Breast epithelium (tissue), 4 donors: ENCODE measurements at places on chromosomes 11 and 22. TPM values are rescaled to one million over a fixed set of nuclear protein-coding genes. Genes with fewer than 3 reads are reported as not detected.
A peak's percentile ranks its signal among the peaks of the same experiment; 100 is the strongest.

GRCh38 chr11:12279672-12280108, 97.7 kb upstream of the PARVA start:
- DNase-seq: no peak

GRCh38 chr11:57513452-57513795, 2.1 kb downstream of the SLC43A1 start:
- DNase-seq: no peak

GRCh38 chr11:11294551-11294855, 58.5 kb downstream of the CSNK2A3 start:
- DNase-seq: no peak

DNA sequence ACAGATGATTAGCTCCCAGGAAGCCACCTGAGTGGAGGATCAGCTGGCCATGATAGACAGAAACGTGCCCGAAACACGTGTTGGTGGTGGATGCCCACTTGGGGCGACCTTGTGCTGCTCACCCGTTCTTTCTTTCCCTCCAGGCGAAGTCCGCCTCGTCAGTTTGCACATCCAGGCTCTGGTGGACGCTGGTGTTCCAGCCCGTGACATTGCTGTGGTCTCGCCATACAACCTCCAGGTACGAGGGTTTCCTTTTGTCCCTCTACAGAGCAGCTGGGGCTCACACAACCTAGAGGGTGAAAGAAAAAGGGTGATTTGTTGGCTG, 30.6 kb downstream of the IGHMBP2 start:
- DNase-seq: no peak

GRCh38 chr11:12083380-12083779, 27.0 kb upstream of the MICAL2 start:
- no peak for DNase-seq

- DNase-seq: no peak
These were observed 50.2 kb downstream of the CACNG2 start for GRCh38 chr22:36653316-36653715.

- DNase-seq: no peak
These were observed 555.8 kb downstream of the BUD13 start for GRCh38 chr11:116217006-116217405.

GRCh38 chr11:68373189-68373814, 60.9 kb downstream of the LRP5 start:
- DNase-seq: no peak

Gene APOBEC3H
- total RNA-seq: not detected

Gene SCO2
- total RNA-seq: 4.3 TPM

- peak; percentile 75 for DNase-seq
These were observed 59.5 kb upstream of the PRSS23 start for GRCh38 chr11:86740628-86741483.

DNA sequence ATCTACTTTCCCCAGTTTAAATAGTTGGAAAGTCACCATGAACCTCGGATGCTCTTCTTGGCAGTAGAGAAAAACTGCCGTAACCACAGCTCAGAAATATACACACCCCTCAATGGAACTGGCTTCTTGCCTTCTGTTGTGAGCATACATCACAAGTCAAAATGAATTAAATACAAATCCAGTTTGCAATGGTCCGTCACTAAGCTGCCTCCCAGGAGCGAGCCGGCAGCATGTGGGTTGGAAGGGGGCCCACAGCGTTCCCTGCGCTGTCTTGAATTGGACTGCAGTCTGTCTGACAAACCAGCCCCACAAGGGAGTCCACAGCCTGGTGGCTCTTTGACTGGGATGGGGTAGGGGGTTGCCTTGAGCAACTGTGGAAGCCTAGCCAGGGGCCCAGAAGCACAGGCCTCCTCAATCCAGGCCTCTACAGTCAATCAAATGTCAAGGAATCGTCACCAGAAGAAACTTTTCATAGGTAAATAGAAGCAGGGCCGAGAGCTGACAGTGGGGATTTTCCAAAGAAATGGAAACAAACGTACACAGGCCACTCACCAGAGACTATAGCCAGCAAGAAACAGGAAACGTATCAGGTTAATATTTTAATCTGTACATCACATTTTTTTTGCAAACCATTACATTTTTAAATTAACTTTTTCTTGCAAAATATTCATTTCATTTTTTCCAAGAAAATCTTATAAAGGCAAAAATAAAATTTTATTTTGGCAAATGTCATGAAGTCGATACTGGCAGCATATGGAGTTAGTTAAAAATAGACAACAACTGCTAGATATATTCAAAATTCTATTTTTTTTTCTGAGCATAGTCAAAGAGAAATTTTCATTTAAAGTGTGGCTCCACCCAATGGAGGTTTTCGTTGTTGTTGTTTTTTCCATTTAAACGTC, 38.5 kb downstream of the C11orf58 start:
- no peak for DNase-seq

- no peak for DNase-seq
These were observed 43.0 kb upstream of the HIPK3 start for GRCh38 chr11:33214187-33214586.

DNA sequence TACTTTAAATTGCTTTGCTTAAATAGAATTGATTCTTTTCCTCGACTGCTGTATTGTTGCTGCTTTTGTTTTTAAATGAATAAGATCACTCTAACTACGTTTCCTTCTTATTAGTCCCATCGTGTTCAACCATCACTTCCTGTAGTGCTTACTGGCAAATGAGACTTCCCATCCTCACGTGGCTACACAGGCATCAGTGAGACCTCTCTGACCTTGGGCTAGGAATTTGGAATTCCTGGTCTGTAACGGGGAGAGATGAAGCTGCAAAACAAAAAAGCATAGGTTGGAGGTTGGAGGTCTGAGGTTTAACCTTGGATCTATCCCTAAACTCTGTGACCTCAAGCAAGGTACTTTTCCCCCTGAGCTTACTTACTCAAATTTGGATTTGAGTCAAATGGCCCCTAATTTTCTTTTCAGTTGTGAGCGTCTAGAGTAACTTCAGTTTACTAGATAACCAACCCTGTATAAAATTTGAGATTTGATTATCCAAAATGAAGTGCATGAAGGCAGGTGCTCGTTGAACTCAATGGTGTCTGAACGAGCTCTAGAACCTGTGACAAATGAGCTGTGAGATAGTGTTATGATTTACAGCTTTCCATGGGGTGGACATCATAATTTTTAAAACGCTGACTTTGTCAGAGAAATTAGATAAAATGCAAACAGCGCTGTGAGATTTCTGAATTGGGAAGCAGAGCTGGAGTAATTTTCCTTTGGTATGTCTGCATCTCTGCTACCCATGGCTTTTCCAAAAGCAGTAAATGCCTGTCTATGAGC, 151.2 kb downstream of the DBX1 start:
- no peak for DNase-seq

- no peak for DNase-seq
These were observed 206.5 kb downstream of the CTTN start for GRCh38 chr11:70604630-70605467.

GRCh38 chr11:74380746-74381439, 17.3 kb downstream of the PGM2L1 start:
- DNase-seq: peak; percentile 74

DNA sequence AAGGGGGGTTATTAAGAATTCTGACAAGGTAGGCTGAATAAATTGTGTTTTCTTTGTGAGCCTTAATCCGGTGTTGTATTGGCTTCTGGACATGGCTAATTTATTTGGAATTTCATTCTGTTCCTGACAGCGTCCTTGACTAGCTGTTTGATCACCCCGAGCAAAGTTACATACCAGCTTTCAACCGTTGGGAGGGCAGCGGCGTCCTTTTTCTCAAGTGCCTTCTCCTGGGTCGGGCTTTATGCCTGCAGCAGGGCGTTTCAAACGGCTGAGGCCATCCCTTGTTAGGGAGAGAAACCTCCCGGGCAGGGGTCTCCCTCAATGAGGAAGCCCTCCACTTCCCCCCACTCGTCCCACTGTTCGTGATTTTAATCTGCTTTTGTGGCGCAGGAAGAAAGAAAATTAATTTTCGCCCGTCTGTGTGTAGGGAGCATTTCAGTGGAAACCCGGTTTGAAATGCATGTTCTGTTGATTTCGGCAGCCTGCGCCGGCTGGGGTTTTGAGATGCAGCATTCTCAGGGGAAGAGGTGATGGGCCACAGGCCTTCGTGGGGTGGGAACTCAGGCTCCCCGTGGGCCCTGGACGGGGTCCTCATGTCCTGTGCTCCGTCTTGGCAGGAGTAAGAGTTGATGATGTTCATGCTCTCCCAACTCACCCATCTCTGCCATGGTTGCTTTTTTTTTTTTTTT, 2.9 kb upstream of the SMIM38 start:
- no peak for DNase-seq

DNA sequence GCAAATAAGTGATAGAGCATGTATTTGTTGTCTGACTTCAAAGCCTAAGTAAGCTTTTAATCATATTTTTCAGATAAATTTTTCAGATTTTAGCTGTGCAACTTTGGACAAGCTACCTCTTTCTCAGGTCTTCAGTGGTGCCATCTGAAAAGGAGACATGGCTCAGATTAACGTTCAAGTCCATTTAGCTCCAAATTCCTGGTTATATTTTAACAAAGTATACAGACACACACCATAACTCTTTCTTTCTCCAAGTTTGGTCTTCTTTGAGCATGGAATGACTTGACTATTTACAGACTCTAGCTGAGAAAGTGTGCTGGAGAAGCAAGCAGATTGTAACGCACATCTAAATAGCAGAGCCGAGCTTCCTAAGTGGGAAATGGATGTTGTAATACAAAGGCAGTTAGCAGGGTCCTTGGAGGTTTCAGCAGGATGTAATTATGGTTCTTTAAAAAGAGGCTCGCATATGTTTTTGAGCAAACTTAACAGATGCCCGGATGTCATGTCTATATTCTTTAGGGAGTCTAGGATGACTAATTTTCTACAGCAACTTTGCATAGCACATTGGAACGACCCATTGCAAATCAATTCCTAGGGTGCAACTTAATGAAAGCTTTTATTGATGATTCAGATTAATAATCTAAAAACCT, 128.1 kb upstream of the E2F8 start:
- no peak for DNase-seq

Gene FUT4
- total RNA-seq: 3.9 TPM

GRCh38 chr11:33900159-33900840, 8.4 kb upstream of the LMO2 start:
- no peak for DNase-seq

Gene TSPAN18
- total RNA-seq: 1.0 TPM

Gene BRD1
- total RNA-seq: 34.1 TPM

GRCh38 chr11:31943056-31943780, 132.1 kb upstream of the PAX6 start:
- no peak for DNase-seq

DNA sequence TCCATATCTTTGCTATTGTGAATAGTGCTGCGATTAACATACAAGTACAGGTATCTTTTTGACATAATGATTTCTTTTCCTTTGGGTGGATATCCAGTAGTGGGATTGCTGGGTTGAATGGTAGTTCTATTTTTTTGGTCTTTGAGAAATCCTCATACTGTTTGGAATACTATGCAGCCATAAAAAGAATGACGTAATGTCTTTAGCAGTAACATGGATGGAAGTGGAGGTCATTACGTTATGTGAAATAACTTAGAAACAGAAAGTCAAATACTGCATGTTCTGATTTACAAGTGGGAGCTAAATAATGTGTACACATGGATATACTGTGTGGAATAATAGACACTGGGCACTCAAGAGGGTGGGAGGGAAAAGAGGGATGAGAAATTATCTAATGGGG, 4.0 kb upstream of the MMP10 start:
- DNase-seq: no peak

DNA sequence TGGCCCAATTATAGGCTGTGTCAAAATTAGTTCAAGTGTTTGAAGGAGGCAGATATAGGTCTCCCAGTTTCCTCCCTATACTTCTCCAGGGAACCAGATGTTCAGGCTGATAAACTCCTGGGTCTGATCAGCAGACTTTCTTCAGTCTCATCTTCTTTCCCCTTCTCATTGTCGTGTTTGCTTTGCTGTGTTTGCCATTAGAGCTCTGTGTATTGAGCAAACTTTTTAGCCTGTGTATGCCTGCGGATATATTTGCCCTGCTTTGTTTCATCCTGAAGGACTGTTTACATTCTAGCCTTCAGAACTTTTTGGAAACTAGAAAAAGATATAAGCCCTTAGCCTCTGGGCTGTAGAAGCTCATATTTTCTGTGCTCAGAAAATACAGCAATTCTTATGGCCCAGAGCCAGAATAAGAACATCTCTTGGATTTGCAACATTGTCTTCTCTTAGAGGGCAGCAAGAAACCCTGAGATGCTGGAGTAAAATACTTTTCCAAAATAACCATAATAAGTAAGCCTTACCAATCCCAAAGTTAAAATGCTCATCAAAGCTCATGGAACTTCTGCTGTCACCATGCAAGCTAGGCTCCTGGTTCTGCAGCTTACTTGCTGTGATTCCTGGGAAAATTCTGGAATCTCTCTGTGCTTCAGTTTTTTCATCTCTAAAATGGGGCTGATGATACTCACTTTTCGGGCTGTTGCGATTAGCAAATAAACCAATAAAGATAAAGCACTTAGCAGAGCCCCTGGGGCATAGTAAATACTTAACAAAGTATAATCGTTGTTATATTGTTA, 34.1 kb upstream of the ME3 start:
- DNase-seq: no peak

GRCh38 chr11:10309163-10310093, 4.6 kb downstream of the ADM start:
- peak; percentile 88 for DNase-seq

GRCh38 chr11:22666688-22667439, 453 bp downstream of the GAS2 start:
- no peak for DNase-seq

Gene GDPD4
- not detected for total RNA-seq

GRCh38 chr22:48825802-48826520, 1001.7 kb downstream of the BRD1 start:
- no peak for DNase-seq

Gene GPR83
- 3.3 TPM for total RNA-seq

Gene FGF3
- not detected for total RNA-seq
